ENCODE measurements at places on chromosomes 5 and 9.

- DNase-seq, result no peak
Measured at GRCh38 chr9:94948567-94949235, 222.2 kb downstream of the AOPEP start.

DNA sequence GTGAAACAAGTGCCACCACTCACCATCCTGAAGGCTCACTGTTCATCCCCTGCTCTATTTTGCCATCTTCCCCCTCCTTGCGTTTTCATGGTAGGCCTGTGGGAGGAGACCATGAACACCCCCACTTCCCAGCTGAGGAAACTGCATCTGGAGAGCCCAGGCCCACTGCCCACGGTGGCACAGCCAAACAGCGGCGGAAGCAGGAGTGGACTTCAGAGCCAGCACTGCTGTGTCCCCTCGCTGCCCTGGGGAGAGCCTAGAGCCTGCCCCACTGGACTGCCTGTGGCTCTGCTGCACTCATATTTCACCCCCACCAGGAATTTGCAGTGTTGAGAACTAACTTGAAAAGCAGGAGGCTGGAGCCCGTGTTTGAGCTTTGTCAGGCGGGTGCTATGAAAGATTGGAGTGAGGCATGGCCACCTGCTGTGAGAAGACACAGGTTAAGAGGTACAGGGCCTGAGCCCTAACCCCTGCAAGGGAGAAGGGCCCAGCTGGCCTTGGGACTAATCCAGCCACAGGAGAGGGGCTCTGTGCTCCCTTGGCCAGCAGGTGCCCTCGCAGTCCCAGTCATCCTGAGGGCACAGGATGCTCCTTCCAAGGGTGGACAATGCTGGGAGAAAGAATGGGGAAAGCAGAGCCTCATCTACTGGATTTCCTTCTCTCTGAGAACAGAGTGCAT is 79.0 kb downstream of the MACROH2A1 start:
- DNase-seq, result no peak

DNA sequence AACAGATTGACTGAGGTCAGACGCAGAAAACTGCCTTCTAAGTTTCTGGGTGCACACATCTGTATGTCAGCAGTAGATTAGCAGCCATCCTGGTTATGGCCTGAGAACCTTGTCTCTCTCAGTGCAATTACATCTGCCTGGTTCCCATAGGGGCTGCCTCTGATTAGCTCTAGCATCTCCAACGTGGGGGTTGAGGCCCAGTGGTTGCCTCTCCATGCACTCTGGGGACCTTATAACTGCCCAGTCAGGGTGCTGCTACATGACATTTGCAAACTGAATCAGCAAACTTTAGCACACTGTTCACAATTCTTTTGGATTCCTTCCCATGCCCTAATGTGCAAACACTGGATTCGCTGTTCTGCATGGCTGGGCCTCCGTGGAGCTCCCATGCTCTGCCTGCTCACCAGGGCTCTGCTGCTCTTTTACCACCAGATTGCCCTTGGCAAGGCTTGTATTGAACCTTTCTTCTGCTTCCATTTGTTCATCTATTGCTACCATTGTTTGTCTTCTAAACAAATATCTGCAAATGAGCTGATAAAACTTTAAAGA is 36.2 kb downstream of the SNX18 start:
- no peak for DNase-seq

DNA sequence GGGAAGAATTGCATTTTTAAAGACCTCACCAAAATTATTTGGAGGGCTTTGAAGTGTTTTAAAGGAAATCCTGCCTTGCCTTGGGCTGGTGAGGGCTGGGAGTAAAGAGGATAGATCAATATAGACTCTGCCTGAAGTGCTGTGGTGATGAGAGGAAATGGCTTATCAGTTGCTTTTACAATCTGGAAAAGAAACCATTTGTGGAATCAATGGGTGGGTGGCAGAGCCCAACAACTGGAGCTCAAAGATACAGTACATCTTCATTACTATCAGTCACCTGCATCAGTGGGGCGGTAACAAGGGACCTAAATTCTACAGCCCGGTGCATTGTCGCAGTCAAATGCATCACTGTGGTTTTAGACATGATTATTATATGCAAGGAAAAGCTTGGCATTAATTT is 41.5 kb upstream of the HMHB1 start:
- no peak for DNase-seq

- DNase-seq, result no peak
Measured at GRCh38 chr9:92719028-92719647, 45.5 kb downstream of the BICD2 start.

DNA sequence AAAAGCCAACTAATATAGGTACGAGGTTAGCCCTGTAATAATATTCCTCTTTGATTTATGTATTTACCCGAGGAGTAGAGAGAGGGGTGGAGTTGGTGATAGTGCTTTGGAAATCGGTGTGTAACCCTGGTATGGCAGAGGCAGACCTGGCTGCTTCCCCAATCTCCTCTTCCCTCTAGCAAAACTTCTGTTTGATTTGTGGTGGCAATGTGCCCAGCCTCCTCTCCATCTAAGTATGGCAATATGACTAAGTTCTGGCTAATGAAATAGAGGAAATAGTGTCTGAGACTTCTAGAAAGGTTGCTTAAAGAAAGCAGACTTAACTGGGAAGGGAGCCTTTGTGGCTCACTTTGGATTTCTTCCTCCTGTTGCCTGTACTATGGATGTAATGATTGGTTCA is 491.1 kb downstream of the ENC1 start:
- peak; percentile 83 for DNase-seq

- DNase-seq, result no peak
Measured at GRCh38 chr9:130497139-130497538, 52.4 kb downstream of the ASS1 start.

DNA sequence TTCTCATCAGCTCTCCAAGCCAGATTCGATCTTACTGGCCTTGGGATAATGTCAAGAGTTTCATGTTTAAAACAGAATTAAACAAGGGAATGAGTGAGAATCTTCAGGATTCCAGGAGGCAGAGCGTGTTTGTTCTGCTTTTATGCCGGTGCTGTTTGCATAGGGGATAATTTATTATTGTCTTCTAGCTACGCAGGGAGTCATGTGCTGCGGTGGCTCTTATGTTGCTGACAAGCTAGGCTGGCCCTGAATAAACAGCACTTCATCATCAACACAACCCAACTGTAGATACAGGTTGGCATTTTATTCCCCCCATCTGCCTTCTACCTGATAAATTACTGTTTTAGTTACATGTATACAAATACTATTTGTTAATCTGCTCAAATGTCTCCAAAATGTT is 47.1 kb upstream of the PCA3 start:
- no peak for DNase-seq

DNA sequence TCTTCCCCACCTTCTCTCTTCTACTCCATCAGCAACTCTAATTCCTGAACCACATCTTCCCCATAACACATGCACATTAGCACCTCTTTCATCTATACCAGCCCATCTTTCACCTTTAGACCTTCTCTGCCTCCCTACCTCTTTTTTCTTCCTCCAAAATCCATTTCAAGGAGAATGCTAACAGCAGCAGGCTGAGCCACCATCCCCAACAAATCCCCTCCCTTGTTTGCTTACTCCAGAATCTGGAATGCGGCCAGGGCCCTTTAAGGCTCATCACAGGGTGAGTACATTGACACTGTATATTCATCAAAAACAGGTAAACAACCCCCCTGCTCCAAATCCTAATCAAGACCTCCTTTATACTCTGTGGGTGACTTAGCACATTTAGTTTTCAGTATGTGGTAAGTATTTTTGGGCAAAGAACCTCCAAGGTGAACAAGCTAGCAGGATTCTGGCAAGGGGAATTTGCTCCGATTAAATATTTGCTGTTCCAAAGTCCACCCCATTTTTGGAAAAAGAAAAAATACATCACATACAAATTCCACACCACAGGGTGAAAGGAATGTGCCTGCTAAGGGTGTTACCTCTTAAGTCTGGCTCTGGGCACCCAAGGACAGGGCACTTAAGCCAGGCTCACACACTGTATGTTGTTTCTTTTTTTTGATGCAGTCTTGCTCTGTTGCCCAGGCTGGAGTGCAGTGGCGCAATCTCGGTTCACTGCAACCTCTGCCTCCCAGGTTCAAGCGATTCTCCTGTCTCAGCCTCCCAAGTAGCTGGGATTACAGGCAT is 71.4 kb downstream of the SERINC5 start:
- DNase-seq, result no peak

GRCh38 chr9:24602693-24603352 is 57.1 kb upstream of the IZUMO3 start:
- no peak for DNase-seq

GRCh38 chr5:60677850-60678664 is 21.9 kb downstream of the DEPDC1B start:
- peak; percentile 61 for DNase-seq

- no peak for DNase-seq
Measured at GRCh38 chr5:132890817-132891216, 17.3 kb downstream of the LEAP2 start.

DNA sequence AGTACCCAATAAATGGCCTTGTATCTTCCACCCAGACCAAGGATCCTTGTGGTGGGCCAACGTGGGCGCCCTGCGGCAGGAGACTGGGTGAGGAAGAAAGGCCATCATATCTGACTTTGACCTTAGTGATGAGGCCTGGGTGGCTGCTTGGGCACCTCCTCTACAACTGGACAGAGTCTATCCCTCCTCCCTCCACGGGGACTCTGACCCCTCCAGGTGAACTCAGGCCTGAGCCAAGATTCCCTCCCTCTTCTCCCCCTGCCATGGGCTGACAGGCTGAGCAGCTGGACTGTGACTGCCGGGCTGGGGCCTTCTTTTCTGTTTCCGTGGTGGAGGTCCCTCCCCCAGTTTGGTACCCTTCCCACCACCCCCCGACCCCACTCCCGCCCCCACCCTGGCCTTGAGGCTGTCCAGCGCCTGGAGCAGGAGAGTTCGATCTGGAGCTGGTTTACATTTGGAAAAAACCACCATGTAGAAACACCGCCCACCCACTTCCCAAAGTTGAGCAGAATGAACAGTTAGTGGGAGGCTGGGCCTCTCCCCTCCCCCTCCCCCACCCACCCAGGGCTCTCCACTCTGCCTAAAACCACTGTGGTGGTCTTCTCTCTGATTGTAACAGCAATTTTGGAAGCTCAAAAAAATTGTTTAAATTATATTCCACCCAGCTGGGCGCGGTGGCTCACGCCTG is 1.2 kb upstream of the PHYHD1 start:
- no peak for DNase-seq

- no peak for DNase-seq
Measured at GRCh38 chr5:67676863-67677262, 480.3 kb upstream of the CD180 start.

All from AG08395 (cell line).